T-helper 2 cell treated with Interferon-gamma antibody and Interleukin-4, amounts not matched to agents 5 μg/mL and 100 μg/mL, for 36 hours (primary cell): ENCODE measurements at places on chromosomes 11 and 22.

GRCh38 chr11:121250843-121251242 is 41.7 kb upstream of the SC5D start:
- DNase-seq = no peak
- no peak overlapping the region for H3K4me3 ChIP-seq
- peaks cover 2% of the 10 kb centered on the region for H3K4me1 ChIP-seq
- no peaks in the 10 kb centered on the region for H3K36me3 ChIP-seq
- peaks cover 16% of the 10 kb centered on the region for H3K27me3 ChIP-seq

- H3K27ac ChIP-seq = no peak overlapping the region
- H3K4me3 ChIP-seq = no peak overlapping the region
- DNase-seq = no peak
- no peaks in the 10 kb centered on the region for H3K27me3 ChIP-seq
- peaks cover 38% of the 10 kb centered on the region for H3K36me3 ChIP-seq
Observed at GRCh38 chr22:31683181-31684105, 21.4 kb upstream of the PISD start.

GRCh38 chr11:126978165-126978564 is 22.4 kb downstream of the KIRREL3 start:
- peaks cover 6% of the 10 kb centered on the region for H3K27me3 ChIP-seq
- no peaks in the 10 kb centered on the region for H3K4me1 ChIP-seq
- no peak overlapping the region for H3K27ac ChIP-seq
- H3K4me3 ChIP-seq = no peak overlapping the region

DNA sequence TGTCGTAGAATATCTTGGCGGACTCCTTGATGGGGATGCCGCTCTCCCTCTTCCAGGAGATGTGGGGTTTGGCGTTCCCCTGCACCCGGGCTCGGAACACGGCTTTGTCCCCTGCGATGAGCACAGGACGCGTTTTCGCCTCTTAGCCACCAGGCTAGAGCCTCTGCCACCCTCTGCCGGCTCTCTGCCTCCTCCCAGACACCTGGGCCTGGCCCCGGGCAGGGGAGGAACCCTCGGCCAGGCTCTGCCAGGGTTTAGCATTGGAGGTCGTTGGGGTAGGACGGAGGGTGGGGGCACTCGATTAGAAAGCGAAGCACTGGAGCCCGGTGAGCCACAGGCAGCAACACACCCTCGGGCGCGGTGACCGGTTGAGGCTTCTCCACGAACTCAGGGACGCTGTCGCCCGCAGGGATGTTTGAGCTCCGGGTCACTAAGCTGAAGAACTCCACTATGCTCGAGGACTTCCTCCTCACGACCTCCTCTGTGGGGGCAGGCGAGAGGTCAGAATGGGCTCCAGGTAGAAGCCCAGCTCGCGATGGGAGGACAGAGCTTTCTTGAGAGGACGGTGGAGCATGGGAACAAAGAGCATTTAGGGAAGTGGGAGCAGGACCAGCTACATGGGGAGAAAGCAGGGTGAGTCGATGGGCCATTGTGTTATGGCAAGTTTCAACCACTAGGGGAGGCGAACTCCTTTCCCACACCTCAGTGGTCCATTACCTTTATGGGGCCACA is 4.3 kb downstream of the IGSF22 start:
- no peaks in the 10 kb centered on the region for H3K36me3 ChIP-seq
- peaks cover 21% of the 10 kb centered on the region for H3K27me3 ChIP-seq
- H3K4me1 ChIP-seq = peaks cover 6% of the 10 kb centered on the region
- DNase-seq = peak; percentile 32
- H3K4me3 ChIP-seq = peak overlapping the region; percentile 91
- H3K27ac ChIP-seq = peak overlapping the region; percentile 2

GRCh38 chr22:46079861-46080821 is 70.2 kb upstream of the PPARA start:
- peaks cover 2% of the 10 kb centered on the region for H3K36me3 ChIP-seq
- H3K27ac ChIP-seq = no peak overlapping the region
- DNase-seq = no peak
- H3K4me1 ChIP-seq = peaks cover 9% of the 10 kb centered on the region
- H3K4me3 ChIP-seq = no peak overlapping the region

GRCh38 chr11:63444160-63444559 is 46.8 kb downstream of the PLAAT5 start:
- H3K4me1 ChIP-seq = peaks cover 42% of the 10 kb centered on the region
- peaks cover 2% of the 10 kb centered on the region for H3K27me3 ChIP-seq
- no peaks in the 10 kb centered on the region for H3K36me3 ChIP-seq
- no peak for DNase-seq
- no peak overlapping the region for H3K27ac ChIP-seq

- no peaks in the 10 kb centered on the region for H3K4me1 ChIP-seq
- no peak overlapping the region for H3K4me3 ChIP-seq
- peaks cover 3% of the 10 kb centered on the region for H3K27me3 ChIP-seq
- no peak for DNase-seq
- H3K27ac ChIP-seq = no peak overlapping the region
Observed at GRCh38 chr11:68998390-68998911, 14.6 kb downstream of the MRGPRF start.

DNA sequence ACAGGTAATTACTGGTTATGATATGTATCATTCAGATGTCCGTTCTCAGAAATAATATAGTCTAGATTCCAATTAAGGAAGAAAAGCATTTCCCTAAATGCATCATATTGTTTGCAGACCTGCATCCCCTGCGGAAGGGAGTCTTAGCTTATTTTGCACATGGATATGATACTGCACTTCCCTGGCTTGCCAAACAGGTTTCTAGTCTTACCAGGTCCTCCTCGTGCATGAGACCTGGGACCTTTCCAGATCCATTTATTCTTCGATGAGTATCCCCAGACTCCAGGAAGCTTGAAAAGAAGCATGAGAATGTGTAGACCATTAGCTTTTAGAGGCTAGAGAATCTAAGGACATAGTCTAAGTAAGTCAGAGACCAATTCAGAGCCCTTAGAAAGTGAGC is 30.6 kb downstream of the CYB5R2 start:
- no peaks in the 10 kb centered on the region for H3K27me3 ChIP-seq
- no peak overlapping the region for H3K4me3 ChIP-seq
- no peaks in the 10 kb centered on the region for H3K36me3 ChIP-seq
- H3K4me1 ChIP-seq = no peaks in the 10 kb centered on the region

DNA sequence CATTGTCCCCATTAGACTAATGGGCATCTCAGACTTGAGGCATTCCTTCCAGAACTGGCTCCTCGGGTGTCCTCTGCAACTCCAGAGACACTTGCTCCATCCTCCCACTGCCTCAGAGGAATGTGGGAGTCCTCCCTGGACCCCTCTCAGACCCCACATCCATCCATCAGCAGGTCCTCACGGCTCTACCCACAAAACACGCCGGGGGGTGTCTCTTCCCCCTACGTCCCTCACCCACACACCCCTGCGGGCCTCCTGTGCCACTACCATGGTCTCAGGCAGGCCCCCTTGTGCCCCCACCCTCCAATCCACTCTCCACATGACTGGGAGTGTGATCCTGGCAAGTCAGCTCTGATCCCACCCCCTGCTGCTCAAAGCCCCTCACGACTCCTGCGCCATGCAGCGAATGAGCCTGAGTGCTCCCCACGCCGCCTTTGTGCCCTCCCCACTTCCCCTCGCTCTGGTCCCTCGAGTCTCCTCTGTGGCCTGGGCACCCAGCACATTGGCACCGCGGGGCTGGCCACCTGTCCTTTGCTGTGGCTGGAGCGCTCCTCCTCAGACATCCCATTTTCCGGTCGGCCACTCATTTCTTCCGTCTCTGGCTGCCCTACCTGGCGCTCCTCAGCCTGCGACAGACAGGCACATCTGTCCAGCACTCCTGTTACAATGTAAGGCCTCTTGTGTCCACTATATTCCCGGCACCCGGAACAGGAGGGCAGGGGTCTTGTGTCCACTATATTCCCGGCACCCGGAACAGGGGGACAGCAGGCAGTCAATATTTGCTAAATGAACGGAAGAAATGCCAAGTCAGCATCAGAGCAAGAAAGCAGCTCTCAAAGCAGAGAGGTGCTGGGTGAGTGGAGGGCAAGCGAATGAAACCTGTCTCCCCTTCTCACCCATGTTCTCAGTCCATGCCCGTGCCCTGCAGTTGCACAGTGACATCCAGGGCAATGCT is 14.2 kb upstream of the MOB2 start:
- no peak overlapping the region for H3K27ac ChIP-seq
- peaks cover 19% of the 10 kb centered on the region for H3K4me1 ChIP-seq
- H3K27me3 ChIP-seq = no peaks in the 10 kb centered on the region

GRCh38 chr11:65388731-65389130 is 2.3 kb downstream of the FRMD8 start:
- peaks cover 18% of the 10 kb centered on the region for H3K36me3 ChIP-seq
- no peaks in the 10 kb centered on the region for H3K27me3 ChIP-seq
- peaks cover 37% of the 10 kb centered on the region for H3K4me1 ChIP-seq
- H3K27ac ChIP-seq = peak overlapping the region; percentile 64

DNA sequence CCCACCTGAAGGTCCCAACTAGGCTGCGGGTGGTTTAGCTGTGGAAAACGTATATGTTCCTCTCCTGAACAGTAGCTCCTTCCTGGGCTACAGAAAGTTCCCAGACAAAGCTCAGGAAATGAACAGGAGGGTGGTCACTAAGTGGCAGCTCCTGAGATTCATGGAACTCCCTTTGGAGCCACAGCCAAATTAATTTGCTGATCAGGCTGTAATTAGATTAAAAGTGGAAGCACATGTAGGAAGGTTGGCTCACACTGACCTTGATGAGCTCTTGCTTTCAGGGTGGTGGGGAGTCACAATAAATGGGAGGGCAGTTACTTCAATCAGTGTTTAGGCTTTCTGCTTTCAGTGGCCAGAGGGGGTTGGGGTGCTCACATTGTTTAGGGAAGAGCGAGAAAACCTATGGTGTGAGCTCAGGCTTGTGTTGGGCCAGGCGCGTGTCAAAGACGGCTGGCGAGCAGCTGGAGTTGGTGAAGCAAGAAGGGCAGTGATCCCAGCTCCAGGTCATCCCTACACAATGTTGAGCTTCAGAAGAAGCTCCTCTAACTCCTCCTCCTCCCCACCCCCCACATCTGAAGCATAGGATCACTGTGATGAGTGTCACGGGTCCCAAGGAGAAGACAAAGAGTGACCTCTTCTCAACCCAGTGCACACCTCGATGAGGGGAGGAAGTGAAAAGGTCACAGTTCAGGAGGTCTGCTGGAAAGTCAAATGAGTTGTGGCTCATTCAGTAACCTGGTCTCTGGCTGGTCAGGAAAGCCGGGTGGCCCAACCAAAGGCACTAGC is 42.5 kb downstream of the CLPB start:
- no peak for DNase-seq
- no peak overlapping the region for H3K27ac ChIP-seq
- no peaks in the 10 kb centered on the region for H3K27me3 ChIP-seq
- no peak overlapping the region for H3K4me3 ChIP-seq

- no peaks in the 10 kb centered on the region for H3K27me3 ChIP-seq
- H3K4me3 ChIP-seq = peak overlapping the region; percentile 65
- peaks cover 37% of the 10 kb centered on the region for H3K36me3 ChIP-seq
- peaks cover 53% of the 10 kb centered on the region for H3K4me1 ChIP-seq
- peak; percentile 68 for DNase-seq
- H3K27ac ChIP-seq = peak overlapping the region; percentile 80
Observed at GRCh38 chr11:20367313-20367948, 3.9 kb downstream of the HTATIP2 start.
